Stimulated activated CD4-positive, alpha-beta T cell treated with anti-CD3 and anti-CD28 coated beads, TNF-alpha, amount 100 ng/mL, for 1 hour (primary cell): ENCODE measurements at places on chromosomes 11 and 22.
A peak's percentile ranks its signal among the peaks of the same experiment; 100 is the strongest.

- DNase-seq, result no peak
Observed at GRCh38 chr11:28756977-28757376, 648.8 kb downstream of the METTL15 start.

DNA sequence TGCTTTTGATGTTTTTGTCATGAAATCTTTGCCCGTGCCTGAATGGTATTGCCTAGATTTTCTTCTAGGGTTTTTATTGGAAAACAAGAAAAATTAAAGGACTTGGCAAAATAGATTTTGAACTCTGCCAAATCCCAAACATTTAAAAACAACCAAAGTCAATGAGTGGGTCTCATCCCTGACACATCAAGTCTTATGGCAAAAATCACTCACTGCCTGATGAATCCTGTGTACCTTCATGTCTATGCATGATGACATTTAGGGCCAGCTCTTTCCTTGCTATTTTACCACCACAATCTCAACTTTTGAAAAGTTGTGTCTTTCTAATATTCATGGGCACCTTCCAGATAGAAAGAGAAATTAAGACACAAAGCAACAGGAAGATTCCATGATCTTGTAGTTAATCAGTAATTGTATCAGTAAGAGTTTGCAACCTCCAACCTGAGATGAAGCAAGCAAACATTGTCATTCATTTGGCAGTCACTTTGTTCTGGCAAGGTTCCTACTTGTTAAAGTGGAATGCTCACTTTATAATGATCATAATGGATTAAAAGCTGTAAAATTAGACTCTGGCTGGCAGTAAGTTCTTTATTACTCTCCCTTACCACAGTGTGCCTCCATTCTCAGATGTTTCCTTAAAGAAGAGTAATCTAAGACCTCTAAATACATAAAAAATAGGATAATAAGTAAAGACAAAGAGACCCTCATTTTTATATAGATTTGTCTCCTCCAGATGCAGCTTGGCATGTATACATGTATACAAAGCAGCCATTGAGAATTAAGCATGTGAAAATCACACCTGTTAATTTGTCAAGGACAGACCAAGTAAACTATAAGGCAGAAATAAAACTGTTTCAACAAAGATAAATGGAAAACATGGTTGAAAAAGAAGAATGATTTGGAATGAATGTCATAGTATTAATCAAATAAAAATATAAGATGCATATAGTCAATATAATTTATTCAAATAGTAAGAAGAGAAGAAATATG lies 51.6 kb downstream of the ETS1 start:
- no peak for DNase-seq

DNA sequence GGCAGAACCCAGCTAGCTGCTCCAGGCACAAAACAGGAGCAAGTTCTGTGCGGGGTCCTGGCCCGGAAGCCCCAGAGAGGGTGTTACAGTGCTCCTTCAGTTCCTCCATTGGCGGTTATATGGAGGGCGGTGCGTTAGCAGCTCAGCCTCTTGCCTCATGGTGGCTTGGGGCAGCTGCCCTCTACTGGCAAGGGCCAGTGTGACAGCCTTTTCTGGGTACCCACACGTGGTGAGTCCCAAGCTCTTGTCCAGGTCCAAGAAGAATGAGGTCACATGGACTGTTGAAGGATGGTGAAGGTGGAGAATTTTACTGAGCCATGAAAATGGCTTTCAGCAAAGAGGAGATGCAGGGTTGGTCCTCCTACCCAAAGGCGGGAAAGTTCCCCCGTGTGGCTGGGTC lies 100.5 kb downstream of the WT1 start:
- no peak for DNase-seq

- no peak for DNase-seq
Observed at GRCh38 chr22:17875631-17876030, 101.4 kb upstream of the BID start.

GRCh38 chr11:132980670-132981069 lies 551.6 kb downstream of the OPCML start:
- DNase-seq, result no peak

DNA sequence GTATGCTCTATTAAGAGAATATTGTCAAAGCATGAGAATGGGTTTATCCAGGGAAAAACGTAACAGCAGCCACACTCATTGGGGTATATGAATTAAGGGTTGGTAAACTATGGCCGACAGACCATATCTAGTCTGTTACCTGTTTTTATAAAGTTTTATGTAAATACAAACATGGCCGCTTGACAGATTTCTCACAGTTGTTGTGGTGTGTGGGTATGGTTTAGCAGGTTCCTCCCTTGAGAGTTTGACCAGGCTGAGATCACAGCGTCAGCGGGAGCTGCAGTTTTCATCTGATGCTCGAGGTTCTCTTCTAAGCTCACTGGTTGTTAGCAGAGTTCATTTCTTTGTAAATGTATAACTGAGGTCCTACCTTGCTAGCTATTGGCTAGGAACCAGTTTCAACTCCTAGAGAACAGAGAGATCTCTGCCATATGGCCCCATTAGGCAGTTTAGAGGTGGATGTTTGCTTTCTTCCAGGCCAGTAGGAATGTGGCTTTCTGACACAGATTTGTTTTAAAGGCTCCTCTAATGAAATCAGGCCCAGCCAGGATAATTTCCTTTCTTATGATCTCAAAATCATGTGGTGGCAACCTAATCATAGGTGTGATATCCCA lies 45.5 kb upstream of the GRIK4 start:
- no peak for DNase-seq

DNA sequence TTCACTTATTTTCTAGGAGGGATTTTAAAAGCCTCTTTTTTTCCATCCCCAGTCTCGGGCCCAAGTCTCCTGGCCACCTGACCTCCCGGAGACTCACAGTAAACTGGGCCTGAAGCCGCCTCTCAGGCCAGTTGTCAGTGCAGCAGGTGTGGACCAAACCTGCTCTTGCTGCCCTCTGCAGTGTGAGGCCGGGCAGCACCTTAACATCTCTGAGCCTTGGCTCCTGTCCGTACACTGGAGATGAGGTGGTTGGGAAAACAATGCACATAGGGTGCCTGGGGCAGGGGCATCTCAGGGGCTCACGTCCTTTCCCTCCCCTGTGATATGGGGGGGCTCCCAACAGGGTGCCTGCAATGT lies 45.1 kb downstream of the PHF21B start:
- no peak for DNase-seq

- DNase-seq, result no peak
Observed at GRCh38 chr11:98512938-98513337, 507.8 kb upstream of the CNTN5 start.

GRCh38 chr11:30919389-30920152 lies 333.4 kb upstream of the MPPED2 start:
- no peak for DNase-seq

- peak; percentile 12 for DNase-seq
Observed at GRCh38 chr11:75524665-75525432, 892 bp downstream of the GDPD5 start.

DNA sequence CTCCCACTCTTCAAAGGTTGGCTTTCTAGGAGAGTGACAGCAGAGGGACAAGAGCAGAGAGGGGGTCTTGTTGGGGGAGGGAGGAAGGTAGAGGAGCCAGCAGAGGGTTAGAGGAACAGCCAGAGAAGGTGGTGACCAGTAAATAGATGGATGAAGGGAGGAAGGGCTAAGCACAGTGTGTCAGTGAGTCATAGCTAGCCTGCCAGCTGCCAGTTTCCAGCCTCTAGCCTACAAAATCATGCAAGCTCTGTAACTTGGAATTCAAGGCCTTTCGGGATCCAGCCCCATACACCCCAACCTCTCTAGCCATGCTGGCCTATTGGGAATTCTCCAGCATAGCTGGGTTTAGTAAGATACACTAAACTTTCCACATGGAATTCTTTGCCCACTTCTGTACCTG lies 147.4 kb upstream of the TEAD1 start:
- no peak for DNase-seq

GRCh38 chr11:47560426-47560825 lies 5.0 kb upstream of the PTPMT1 start:
- DNase-seq, result no peak

GRCh38 chr11:22681281-22681812 lies 14.9 kb downstream of the GAS2 start:
- DNase-seq, result no peak

GRCh38 chr11:911031-911889 lies 650 bp upstream of the CHID1 start:
- no peak for DNase-seq

DNA sequence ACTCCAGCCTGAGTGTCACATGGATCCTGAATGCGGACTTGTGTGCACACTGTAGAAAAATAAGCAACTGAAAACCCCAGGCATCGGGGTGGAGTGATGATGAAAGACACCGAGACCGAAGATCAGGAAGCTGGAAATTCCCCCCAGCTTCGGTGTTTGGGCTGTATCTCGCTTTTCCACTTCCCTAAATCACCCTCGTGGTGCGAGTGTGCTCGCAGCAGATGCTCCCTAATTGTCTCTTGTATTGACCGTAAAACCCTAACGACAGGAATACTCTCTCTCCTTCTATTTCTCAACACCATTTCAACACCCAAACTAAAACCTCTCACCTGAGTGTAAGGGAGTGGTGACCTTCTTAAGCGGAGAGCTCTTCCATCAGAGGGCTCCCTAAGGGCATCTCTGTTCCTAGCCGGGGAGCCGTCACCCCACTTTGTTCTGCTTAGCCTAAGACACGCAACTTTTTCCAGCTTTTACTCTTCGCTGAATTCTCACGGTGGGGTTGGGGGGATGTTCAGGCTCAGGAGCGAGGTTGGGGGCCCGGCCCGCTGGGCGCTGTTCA lies 635 bp upstream of the GRK3 start:
- DNase-seq, result no peak

GRCh38 chr11:45455536-45455935 lies 169.4 kb upstream of the SYT13 start:
- no peak for DNase-seq

DNA sequence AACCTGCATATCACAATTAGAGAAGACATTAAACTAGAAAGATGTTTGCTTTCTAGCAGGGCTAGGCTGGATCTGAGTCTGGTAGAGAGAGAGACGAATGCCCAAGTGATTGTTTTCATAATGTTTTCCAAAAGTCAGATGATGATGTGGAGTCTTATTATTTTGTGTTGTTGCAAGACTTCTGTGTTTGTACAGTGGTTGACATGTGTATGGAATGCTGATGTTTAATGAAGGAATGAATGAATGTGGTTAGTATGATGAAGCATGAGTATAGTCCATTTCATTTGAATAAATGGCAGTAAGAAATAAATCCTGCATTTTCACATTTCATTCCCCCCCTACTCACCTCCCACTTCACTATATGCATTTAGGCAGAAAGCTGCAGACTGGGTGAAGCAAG lies 69.6 kb downstream of the PPP2R1B start:
- DNase-seq, result no peak

DNA sequence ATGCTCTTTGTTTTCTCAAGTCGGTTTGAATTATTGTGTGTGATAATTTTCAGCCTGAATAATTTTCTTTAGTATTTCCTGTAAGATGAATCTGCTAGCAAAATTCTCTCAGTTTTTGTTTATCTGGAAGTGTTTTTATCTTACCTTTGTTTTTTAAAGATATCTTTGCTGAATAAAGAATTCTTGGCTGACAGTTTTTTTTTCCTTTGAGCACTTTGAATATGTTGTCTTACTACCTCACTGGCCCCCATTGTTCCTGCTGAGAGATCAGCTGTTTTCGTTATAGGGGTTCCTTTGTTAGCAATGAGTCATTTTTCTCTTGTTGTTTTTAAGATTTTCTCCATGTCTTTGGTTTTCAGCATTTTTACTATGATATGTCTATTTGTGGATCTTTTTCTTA lies 63.0 kb downstream of the HORMAD2 start:
- DNase-seq, result no peak

DNA sequence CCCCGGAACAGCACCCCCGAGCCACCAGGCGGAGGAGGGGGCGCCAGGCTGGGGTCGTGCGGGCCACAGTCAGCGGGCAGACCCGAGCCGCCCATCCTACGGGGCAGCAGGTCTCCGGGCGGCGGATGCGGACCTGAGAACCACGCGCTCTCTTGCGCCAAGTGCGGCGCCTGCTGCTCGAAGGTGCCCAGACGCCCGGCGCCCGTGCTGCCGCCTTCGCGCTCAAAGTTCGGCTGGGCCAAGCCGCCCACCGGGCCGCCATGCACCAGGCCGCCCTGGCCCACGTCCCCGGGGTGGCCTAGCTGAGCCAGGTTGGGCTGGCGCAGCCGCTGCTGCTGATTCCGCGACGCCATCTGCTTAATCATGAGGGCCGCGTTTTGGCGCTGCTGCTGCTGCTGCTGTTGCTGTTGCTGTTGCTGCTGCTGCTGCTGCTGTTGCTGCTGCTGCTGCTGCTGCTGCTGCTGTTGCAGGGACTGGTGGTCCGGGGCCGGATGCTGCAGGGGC lies 3.0 kb downstream of the MN1 start:
- DNase-seq, result no peak

DNA sequence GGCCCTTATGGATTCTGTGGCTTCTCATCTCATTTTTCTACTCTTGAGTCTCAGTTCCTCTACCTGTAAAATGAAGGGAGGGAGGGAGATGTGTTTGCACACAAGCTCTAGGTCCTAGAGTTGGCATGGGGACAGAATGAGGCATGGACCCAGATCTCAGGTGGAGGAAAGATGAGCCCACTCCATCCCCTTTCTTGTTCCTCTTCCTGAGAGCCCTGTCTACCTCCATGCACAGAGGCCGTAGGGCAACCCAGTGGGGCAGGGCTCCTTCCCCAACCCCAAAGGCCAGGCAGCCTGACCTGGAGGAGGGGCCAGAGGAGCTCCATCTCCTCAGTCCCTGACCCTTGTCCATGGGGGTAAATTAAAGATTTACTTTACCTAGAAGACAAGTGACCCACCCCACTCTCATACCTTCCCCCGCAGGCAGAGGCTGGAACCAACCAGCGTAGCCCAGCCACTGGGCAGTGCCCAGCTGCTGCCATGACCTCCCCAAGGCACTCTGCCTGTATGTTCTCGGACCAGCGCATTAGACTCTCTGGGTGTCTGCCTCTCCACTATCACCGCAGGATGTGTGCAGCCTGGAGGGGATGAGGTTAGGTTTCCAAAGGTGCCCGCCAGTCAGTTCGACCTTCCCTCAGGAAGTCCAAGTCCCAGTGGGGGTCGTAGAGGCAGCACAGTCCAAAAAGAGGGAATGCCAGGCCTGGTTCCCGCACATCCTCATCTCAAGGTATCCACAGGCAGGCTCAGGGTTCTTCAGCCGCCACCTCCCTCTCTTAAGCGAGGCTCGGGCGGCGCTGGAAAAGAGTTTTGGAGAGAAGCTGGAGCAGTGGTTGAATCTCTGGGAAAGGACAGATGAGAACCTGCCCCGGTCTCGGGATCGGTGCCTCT lies 3.0 kb downstream of the SMTN start:
- no peak for DNase-seq

DNA sequence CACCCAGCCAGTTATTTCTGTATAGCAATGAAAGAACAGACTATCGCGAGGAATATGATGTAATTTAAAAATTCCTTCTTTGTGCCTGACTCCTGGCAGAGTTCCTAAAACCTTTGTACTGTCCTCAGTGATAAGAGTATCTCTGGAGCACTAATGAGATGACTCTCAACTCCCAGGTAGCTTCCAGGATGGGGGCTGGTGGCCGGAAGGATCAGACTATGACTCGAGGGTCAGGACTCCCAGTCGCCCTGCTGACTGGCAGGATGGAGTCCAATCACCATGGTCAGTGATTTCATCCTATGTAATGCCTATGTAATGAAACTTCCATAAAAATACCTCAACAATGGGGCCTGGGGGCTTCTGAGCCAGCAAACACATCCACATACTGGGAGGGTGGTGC lies 135.1 kb downstream of the SHANK2 start:
- DNase-seq, result no peak

- DNase-seq, result no peak
Observed at GRCh38 chr22:46008836-46009596, 32.1 kb upstream of the WNT7B start.

GRCh38 chr11:26931248-26931631 lies 62.7 kb upstream of the FIBIN start:
- DNase-seq, result no peak

- DNase-seq, result no peak
Observed at GRCh38 chr11:19718951-19719350, 6.3 kb downstream of the NAV2 start.
